Stimulated activated CD4-positive, alpha-beta T cell treated with anti-CD3 and anti-CD28 coated beads, Interleukin-4, amount 100 ng/mL, for 48 hours (primary cell): ENCODE measurements at places on chromosomes 6 and 20.

DNA sequence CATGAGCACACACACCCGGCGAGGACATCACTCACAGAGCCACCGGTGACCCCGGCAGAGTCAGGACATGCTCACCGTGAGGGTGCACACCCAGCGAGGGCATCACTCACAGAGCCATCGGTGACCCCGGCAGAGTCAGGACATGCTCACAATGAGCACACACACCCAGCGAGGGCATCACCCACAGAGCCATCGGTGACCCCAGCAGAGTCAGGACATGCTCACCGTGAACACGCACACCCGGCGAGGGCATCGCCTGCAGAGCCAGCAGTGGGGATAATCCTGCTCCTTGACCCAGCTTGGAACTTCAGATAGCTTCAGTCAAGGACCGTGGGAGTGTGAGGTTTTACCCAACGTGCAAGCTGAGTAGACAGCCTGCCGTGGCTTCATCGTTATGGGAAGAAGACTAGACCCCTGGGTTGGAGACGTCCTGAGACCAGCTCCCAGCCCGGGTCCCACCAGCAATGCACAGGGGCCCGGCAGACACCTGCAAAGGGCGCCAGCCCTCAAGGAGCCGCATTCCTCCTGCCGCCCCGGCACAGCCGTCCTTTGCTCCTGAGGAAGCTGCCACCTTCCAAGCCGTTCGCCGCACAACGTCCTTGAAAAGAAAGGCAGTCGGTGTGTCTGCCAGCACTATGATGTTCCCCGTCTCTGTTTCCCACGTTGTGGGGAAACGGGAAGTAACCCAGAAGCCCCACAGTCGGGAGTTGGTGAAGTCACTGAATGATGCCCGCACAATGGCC is 192.3 kb downstream of the DLL1 start:
- DNase-seq = no peak

DNA sequence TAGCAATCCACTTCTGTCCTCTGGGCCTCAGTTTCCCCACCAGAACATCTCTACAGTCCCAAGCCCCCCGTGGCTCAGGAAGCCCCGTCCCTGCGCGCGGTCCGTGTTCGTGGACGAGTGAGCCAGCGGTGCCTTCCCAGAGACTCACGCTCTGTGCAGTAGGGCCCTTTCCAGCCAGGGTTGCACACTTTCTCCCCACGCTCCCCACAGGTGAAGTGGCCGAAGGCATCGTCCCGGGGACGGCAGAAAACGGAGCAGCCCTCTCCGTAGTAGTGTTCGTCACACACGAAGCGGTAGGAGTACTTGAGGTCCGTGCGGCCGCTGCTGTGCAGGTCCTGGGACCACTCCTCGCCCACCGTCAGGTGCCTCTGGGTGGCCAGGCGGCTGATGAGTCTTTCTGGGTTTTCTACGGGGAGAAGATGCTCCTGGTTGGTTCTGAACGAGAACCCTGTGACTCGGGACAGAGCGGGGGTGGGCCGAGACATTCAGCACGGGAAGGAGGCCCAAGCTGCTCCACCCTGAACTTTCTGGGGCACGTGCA is 2.7 kb downstream of the DLL1 start:
- no peak for DNase-seq

DNA sequence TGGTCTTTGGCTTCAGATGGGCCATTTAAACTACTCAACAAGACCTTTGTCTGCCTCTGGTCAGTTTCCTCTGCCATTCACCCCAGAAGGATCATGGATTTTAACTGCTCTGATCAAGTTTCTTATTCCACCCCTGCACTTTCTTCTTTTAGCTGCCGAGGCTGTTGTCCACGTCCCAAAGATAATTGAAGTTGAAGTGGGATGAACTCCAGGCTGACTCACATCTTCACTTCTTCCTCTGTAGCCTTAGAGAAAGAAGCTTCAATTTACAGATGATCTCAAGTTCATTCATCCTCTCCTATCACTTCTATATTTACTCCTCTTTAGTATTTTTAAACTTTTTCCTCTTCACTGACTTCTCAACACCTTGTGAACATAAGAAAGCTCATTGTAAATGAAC is 651.6 kb downstream of the UTRN start:
- DNase-seq = no peak

DNA sequence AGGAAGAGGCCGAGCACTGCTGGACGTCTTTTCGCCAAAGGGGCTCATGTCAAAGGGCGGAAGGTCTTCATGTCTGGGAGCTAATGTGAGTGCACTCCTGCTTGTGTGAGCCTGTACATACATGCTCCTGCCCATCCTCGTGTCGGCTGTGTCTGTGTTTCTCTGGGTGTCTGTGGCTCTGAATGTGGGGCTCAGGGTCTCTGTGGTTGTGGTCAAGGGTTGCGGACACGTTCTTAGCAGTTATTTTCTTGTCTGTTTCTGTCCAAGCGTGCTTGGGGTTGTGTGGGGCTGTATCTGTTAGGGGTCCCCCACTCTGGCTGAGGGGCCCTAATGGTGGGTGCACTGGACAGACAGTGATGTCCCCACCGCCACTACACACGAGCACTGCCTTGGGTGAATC is 2.9 kb downstream of the AVP start:
- DNase-seq = no peak

GRCh38 chr6:139338795-139339194 is 35.7 kb downstream of the CITED2 start:
- no peak for DNase-seq

- DNase-seq = no peak
These were observed 131.8 kb downstream of the LPA start for GRCh38 chr6:160532315-160532714.

DNA sequence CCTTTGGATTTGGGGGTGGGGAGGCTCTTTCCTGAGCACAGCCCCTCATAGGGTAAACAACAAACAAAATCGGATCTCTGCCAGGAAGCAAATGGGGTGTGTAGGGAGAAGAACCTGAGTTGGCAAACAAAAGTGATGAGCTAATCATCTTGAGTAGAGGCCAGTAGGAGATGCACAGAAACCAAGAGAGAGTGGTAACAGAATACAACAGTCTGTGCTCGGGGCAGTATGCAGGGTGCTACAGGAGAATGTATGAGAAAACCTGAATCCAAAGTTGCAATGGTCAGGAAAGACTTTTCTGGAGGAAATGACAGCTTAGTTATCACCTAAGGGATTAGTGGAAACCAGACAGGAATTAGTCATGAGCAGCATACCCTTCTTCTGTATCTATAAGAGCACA is 177.8 kb downstream of the CDKAL1 start:
- DNase-seq = no peak

GRCh38 chr20:15618110-15618509 is 955.1 kb downstream of the KIF16B start:
- DNase-seq = no peak

- DNase-seq = no peak
These were observed 50.0 kb upstream of the PLEKHG1 start for GRCh38 chr6:150549674-150550101.

DNA sequence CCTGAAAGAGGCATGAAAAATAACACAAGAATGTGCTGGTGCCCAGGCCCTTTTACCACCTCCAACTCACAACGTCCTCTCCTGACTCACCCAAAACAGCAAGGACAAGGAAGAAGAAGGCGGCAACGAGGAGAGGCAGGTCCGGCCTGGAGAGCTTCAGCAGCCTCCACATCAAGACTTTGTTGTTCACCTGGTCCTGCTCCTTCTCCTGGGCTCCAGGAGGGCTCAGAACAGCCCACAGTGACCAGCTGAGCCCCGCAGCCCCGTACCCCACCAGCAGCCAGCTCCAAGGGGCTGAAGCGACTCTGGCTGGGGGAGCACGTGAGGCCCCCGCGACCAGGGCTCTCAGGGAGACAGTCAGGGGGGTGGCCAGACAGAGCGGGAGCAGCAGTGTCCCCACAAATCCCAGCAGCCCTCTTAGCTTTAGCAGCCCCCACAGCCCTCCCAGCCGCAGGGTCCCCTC is 857 bp downstream of the TAP2 start:
- no peak for DNase-seq

- no peak for DNase-seq
These were observed 103.1 kb upstream of the TBX18 start for GRCh38 chr6:84867521-84867920.

DNA sequence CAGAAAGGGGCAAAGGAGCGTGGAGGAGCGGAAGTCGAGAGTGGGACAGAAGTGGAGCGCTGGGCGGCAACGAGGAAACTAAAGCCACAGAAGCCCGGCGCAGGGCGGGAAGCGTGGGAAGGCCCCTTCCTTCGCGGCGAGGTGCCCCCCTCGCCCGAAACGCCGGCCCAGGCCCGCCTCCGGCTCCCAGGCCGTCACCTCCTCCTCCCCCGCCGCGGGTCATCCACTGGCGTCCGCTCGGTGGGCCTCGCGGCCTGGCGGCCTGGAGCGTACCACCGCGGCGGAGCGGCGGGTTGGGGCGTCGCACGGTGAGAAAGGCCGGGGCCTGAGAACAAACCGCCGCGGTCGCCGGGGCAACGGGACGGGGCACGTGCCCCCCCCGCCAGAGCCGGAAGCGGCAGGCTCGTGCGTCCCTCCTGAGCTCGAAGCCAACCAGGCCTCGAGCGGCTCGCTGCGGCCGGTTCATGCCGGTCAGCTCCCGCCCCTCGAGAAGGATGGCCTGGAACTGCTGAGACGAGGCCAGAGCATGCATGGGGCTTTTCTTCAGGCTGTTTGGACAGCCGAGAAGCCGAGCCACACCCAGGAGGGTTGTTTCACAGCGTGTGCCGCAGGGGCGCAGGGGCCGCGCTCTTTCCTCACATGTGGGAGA is at the start of gene TCP11:
TCP11 (minus strand) TSS at position 333 of the 649 bp plus-strand sequence. CDS start 469 bp downstream, outside the sequence.
- no peak for DNase-seq

- no peak for DNase-seq
These were observed 198.0 kb upstream of the FBXL4 start for GRCh38 chr6:99145738-99146137.

GRCh38 chr6:89818977-89819335 is 638 bp downstream of the MDN1 start:
- DNase-seq = no peak

GRCh38 chr20:3364323-3365013 is 43.0 kb downstream of the DNAAF9 start:
- DNase-seq = no peak

- no peak for DNase-seq
These were observed 67.9 kb upstream of the CDH4 start for GRCh38 chr20:61184194-61184593.

- DNase-seq = no peak
These were observed 622 bp downstream of the GPANK1 start for GRCh38 chr6:31663961-31664789.

DNA sequence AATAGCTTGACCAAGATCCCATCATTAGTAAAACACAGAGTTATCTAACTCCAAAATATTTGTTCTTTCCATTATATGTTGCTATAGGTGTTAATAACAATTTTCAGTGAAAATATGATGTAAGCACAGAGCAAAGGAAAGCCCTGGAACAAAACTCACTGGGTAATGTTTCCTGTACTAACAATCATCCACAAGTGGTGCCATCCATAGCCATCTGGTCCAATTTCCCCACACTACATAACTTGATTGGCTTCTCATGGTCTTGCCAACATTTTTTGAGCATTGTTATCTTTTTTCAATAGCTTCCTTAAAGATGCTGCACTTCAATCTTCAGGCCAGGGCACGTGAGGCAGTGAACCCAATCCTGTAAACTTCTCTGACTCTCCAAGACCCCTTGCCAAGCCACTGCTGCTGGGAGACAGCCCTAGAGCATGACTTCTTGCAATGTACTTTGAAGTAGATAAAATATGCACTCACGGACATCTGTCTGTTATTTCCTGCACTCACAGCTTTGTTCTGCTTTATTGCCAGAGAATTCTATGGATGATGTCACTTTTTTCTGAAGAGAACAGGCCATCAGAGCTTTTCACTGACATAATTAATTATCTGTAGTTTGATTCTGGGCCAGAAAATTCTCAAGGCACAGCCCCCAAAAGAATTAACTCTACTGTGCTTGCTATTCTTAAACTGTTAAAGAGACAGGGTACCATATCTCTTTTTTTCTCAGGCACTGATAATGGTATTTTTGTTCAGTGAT is 97.5 kb upstream of the TMEM30A start:
- DNase-seq = no peak

DNA sequence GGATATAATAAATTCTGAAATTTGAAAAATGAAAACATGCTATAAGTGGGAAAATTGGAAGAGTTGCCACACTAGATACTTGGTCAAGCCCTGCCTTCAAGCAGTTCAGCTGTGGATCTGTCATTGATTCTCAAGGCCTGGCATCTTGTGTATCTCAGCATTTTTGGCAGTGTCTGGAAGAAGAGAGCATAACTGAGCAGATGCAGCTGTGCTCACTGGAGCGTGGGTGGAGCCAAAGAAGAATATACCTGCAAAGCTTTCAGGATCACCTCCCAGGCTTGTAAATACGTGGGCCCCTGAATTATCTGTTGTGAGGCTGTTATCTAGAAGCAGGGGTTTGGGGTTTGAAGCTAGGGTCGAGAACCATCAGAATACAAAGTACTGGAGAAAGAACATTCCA is 31.3 kb upstream of the CHD6 start:
- no peak for DNase-seq

GRCh38 chr6:135555550-135555949 is 58.0 kb upstream of the AHI1 start:
- no peak for DNase-seq

- no peak for DNase-seq
These were observed 67.7 kb downstream of the RPP40 start for GRCh38 chr6:4935975-4936680.

- DNase-seq = no peak
These were observed 2.6 kb downstream of the PYGB start for GRCh38 chr20:25250508-25250907.

DNA sequence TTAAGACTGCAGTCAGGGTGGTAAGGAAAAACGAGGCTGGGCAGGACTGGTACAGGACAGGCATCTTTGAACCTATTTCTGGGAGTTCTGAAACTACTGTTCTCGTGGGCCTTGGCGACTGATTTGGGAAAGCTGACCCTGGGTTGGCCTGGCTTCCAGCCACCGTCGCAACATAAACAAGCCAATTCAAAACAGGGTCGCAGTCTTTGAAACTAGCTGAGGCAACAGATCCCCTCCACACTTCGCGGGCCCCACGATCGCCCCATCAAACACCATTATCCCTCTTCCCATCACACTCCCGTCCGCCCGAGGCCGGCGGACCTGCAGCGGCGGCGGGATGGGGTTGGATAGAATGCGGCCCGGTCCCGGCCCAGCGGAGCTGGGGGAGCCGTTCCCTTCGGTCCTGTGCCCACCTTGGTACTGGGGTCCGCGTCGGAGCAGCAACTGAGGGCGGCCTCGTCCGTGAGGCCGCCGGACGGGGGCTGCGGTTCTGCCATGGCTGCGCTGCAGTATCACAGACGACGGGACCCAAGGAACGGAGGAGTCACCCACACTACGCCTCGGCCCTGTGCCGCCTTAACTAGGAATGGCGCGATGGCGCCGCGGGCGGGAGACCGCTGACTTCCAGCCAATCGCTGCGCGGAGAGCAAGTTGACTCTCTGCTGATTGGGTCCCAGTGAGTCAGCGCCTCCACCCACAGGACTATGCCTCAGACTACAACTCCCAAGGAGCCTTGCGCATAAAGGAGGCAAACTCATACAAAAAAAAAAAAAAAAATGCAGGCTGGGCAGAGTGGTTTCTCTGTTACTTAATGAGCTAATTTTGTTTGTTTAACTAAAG is at the start of gene GLO1:
GLO1 (minus strand) TSS at position 588 of the 840 bp plus-strand sequence; CDS start at position 497, 91 bp downstream.
- DNase-seq = peak; percentile 96

- no peak for DNase-seq
These were observed 7.6 kb downstream of the MYB start for GRCh38 chr6:135188718-135189117.

GRCh38 chr20:10249048-10249770 is 30.6 kb downstream of the SNAP25 start:
- no peak for DNase-seq
